ENCODE measurements at places on chromosomes 5 and 9. TPM values are rescaled to one million over a fixed set of nuclear protein-coding genes. Genes with fewer than 3 reads are reported as not detected.

GRCh38 chr9:99506747-99507348 is 284.8 kb downstream of the SEC61B start:
- no peak for DNase-seq
- H3K27ac ChIP-seq, result no peak overlapping the region
- no peaks in the 10 kb centered on the region for H3K4me1 ChIP-seq
- H3K27me3 ChIP-seq, result no peaks in the 10 kb centered on the region
- H3K4me3 ChIP-seq, result no peak overlapping the region
- H3K36me3 ChIP-seq, result no peaks in the 10 kb centered on the region

DNA sequence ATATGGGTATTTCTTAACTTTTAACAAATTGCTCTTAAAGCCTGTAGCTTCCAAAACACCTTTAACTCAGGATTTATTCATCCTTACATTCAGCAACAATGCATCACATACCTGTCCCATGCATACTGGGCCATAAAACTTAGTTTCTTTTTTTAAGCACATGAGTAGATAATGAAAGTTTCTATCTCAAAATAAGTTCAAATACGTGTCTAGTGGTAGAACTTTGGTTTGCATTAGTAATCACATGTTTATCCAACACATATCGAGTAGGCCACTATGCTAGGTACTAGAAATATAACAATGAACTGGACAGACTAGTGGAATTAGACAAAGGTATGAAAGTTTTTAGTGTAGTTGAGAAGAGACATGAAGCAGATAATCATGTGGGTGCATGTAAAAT is 99.6 kb downstream of the DOCK2 start:
- no peaks in the 10 kb centered on the region for H3K4me1 ChIP-seq
- H3K27ac ChIP-seq, result no peak overlapping the region
- H3K27me3 ChIP-seq, result no peaks in the 10 kb centered on the region
- DNase-seq, result no peak
- H3K4me3 ChIP-seq, result no peak overlapping the region

DNA sequence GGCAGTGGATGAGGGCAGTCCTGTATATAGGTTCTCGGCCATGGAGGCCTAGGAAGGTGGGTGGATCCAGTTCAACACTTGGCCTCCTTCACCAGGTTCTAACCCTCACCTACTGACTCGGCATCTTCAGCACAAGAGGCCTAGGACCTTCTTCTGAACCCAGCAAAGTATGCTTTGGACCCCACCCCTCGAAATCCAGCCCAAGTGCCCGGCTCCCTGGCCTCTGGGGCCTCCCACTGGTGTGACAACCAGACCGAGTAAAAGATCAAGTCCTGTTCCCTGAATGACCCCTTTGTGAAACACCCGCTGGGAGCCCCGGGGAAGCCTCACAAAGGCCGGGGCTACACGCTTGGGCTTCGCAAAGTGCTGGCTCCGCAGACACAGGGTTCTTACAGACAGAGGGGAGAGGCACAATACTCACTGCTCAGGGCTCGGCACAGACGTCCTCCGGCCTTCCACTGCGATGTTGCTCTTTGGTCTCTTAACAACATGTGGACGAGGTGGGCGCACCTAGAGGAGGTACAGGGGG is 47.0 kb downstream of the CRB2 start:
- H3K27ac ChIP-seq, result no peak overlapping the region
- H3K36me3 ChIP-seq, result no peaks in the 10 kb centered on the region
- H3K4me1 ChIP-seq, result peaks cover 14% of the 10 kb centered on the region
- DNase-seq, result no peak
- no peak overlapping the region for H3K4me3 ChIP-seq

DNA sequence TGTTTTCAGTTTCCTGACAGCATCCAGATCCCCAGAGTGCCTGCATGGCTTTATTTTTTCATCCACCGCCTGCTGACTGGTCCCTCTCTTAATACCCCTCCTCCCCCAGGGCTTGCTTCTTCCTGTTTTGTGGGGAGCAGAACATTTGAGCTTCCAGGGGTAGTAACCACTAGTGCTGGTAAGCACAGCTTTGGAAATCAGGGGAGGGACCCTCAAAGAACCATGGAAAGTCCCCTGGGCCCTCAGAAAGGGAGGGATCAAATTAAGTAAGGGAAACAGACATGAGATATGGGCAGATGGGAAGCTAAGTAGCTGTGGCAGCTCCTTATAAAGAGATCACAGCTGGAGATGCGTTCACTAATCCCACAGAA is 26.8 kb downstream of the GRIA1 start:
- no peak overlapping the region for H3K4me3 ChIP-seq
- peaks cover 13% of the 10 kb centered on the region for H3K4me1 ChIP-seq
- no peaks in the 10 kb centered on the region for H3K36me3 ChIP-seq
- DNase-seq, result peak; percentile 46
- peak overlapping the region; percentile 46 for H3K27ac ChIP-seq

- H3K4me3 ChIP-seq, result no peak overlapping the region
- H3K27me3 ChIP-seq, result peaks cover 4% of the 10 kb centered on the region
- H3K36me3 ChIP-seq, result no peaks in the 10 kb centered on the region
- H3K27ac ChIP-seq, result no peak overlapping the region
- H3K4me1 ChIP-seq, result peaks cover 4% of the 10 kb centered on the region
Observed at GRCh38 chr5:171806976-171807747, 21.5 kb downstream of the SMIM23 start.

Gene KIF20A
- total RNA-seq, result 67.1 TPM
